ENCODE measurements at places on chromosomes 12 and 14.

GRCh38 chr12:108789546-108789945 lies 58.2 kb upstream of the CORO1C start:
- DNase-seq: no peak

- no peak for DNase-seq
Observed at GRCh38 chr14:50085570-50086320, 30.6 kb downstream of the VCPKMT start.

GRCh38 chr12:132326646-132327045 lies 2.7 kb downstream of the GALNT9 start:
- no peak for DNase-seq

GRCh38 chr14:86510491-86510890 lies 980.5 kb downstream of the FLRT2 start:
- DNase-seq: no peak

Data from left hindlimb (tissue), 1 donor.